Spleen (tissue), 13 donors: ENCODE measurements at places on chromosomes 1 and 21.

DNA sequence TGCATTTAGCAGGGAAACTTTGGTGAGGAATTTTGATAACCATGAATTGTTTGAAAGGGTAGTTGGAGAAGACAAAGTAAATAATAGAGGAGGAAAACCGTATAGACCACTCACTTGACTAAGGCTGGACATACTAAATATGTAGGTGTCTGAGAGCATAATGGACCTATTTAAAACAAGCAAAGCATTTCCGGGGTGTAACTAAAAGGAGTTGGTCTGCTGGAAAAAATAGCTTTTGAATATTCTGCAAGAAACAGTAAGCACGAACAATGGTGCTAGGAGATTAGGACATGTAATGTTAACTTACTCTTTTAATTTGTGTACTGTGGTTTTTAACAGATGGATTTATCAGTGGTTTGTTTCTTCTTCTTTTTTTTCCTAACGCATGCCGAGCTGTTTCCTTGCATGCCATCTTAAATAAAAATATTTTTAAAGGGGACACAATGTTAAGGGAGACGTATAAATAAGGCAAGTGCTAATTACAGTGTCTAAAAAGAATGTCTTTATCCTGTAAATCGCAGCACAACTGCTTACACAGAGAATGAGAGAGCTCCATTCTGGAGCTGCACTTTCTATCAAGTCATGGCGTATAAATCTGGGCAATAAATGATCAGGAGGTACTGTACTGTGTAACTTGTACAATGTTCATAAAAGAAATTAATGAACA, 492.1 kb downstream of the LMO4 start:
- no peak for DNase-seq

DNA sequence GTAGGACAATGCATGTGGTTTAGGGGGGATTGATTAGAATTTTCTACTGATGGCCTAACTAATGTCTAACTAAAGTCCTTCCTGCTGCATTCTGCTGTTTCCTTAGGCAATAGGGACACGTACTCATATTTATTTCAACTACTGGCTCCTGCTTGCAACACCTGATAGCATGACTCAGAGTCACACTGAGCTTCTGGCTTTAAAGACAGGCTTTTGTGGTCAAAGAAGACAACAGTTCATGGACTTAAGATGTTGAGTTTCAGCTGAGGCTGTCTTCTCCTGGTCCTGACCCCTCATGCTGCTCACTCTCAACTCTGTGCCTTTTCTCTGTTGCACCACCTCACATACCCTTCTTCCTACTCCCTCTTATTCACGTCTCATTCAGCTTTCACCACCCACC, 29.1 kb upstream of the TRABD2B start:
- DNase-seq = no peak

DNA sequence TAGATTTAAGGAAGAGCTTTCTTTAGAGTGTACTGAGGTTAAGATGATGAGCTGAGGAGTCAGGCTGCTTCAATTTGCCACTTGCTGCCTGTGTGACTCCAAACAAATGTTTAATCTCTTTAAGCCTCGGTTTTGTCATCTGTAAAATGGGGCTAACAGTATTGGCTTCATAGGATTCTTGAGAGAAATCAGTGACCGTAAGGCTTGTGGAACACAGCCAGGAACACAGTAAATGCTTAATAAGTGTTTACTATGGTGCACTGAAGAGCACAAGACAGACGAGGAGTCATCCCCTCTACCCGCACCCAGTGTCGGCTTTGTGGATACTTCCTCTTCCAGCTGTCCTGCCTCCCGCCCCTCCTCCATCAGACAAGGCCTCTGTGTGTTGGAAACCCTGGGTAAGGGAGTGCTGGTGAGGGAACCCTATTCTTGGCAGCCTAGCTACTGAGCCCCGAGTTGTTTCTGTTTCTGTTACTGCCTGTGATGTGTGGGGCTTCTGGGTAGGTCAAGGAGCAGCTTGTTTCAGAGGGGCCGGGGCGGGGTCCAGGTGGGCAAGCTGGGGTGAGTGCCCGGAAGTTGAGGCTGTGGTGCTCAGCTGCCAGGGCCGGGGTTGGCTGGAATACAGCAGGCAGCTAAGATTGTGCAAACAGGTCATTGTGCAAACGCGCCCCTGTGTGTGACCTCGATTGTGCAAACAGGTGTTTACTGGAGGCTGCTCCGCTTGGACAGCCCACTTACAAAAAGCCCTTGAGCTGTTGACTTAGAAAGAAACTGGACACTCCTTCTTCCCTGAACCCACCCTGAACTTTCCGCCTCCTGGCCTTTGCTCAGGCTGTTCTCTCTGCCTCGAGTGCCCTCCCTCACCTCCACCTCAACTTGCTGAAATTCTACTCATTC, 4.0 kb upstream of the CSF3R start:
- peak; percentile 92 for DNase-seq

DNA sequence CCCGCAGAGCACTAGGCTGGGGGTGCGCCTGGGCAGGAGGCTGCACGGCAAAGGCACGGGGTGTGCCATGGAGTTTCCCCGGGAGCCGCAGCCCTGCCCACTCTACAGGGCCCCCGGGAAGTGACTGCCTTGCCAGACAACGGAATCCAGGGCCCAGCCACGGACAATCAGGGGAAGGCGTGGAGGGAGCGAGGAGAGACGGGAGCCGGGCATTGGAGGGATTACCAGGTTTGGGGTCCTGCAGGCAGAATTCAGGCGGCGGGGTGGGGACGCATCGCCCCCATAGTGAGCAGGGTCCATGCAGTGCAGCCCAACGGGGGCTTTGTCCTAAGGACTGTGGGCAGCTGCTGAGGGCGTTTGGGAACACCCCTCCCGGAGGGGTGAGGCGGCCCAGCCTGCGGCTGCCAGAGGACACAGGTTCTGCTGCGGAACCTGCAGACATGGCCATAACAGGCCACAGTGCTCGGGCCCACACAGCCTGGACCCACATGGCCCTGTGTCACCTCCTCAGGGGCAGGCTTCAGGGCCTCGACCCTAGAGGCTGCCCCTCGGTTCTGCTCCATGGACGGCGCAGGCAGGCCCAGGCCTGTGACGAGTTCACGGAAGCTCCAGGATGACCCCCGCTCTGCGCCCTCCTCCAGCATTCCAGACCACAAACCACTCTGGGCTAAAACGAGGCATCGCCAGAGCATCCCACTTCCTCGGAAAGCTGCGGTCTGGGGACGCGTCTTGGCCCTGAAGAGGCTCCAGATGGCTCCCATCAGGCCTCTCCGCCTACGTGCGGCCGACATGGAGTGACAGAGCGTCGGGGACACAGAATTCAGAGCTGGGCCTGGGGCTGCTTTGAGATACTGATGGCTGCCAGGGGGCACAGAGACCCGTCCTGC, 54.5 kb downstream of the COL6A1 start:
- DNase-seq = no peak

GRCh38 chr1:13701271-13701640, 1.3 kb downstream of the PRDM2 start:
- DNase-seq = no peak

- no peak for DNase-seq
Observed at GRCh38 chr21:32570456-32570855, 14.9 kb downstream of the TCP10L start.

GRCh38 chr21:21045518-21045917, 47.3 kb downstream of the NCAM2 start:
- no peak for DNase-seq

- DNase-seq = no peak
Observed at GRCh38 chr1:42524330-42524729, 61.2 kb downstream of the CCDC30 start.

DNA sequence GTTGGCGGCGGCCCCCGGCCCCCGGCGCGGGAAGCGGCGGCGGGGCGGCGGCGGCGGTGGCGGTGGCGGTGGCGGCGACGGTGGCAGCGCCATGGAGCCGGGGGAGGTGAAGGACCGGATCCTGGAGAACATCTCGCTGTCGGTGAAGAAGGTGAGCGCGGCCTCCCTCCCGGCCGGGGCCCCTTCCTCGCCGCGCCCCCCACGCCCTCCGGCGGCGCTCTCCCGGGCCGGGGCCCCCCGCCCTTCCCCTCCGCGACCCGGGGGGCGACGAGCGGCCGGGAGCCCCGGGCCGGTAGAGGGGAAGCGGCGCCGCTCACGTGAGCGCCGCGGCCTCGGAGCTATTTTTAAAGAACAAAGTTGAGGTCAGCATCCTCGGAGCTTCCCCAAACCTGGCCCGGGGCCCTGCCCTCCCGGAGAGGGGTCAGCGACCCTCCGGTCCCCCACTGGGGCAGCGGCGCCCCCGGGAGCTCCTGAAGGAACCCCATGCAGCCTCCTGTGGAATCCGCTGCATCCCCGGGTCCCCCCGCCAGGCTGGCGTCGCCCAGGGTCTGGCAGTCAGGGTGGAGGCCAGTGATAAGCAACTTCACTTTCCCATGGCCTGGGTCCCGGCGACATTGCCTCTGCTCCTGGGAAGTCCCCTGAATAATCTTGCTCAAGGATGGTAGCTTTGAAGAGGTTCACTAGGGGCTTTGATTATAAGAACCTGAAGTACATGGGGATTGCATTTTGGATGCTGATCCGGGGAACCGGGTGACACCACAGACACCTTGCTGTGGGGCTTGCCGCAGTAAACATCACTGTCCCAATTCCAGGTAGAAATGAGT, 560 bp downstream of the PLEKHM2 start:
- DNase-seq = peak; percentile 89

DNA sequence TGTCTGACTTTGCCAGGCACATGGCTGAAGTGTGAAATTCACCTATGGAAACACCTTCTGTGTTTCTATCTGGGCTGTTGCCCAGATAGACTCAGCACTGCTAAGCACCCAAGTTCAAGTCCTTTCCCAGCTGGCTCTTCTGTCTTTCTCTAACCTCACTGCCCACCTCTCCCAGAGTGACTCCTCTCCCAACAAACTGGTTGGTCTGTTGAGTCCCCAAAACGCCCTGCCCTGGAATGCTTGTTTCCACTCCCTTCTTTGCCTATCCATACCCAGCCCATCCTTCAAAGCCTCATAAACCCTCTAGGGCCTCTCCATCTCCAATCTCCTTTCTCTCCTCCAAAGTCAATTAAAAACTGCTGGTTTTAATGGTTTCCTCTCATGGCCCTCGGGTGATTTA, 15.6 kb downstream of the PLXNA2 start:
- no peak for DNase-seq

DNA sequence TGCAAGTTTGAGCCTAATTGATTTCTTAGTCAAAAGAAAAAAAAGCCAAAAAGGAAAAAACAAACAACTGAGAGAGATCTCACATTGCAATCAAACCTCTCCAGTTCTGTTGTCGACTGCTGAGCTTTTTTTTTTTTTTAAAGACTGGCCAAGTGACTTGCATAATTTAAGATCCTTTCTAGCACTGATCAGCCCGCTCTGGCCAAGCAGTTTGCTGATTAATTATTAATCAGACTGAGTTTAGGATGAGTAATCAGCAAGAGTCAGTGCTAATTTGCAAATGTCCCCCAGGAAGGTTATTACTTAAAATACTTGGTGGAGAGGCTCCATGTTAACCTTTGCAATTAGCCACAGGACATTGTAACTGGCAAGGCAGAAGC, 39.3 kb downstream of the HMGB4 start:
- DNase-seq = no peak

- DNase-seq = no peak
Observed at GRCh38 chr1:222924136-222924706, 109.4 kb downstream of the DISP1 start.

GRCh38 chr1:91537281-91537986, 36.8 kb downstream of the CDC7 start:
- DNase-seq = no peak

- DNase-seq = peak; percentile 87
Observed at GRCh38 chr1:236156512-236157208, 14.3 kb downstream of the GPR137B start.

GRCh38 chr1:61184714-61185106, 102.3 kb downstream of the NFIA start:
- DNase-seq = no peak

- DNase-seq = no peak
Observed at GRCh38 chr1:63721531-63722189, 52.2 kb upstream of the ROR1 start.

- no peak for DNase-seq
Observed at GRCh38 chr1:23592209-23592892, 33.0 kb upstream of the ID3 start.

DNA sequence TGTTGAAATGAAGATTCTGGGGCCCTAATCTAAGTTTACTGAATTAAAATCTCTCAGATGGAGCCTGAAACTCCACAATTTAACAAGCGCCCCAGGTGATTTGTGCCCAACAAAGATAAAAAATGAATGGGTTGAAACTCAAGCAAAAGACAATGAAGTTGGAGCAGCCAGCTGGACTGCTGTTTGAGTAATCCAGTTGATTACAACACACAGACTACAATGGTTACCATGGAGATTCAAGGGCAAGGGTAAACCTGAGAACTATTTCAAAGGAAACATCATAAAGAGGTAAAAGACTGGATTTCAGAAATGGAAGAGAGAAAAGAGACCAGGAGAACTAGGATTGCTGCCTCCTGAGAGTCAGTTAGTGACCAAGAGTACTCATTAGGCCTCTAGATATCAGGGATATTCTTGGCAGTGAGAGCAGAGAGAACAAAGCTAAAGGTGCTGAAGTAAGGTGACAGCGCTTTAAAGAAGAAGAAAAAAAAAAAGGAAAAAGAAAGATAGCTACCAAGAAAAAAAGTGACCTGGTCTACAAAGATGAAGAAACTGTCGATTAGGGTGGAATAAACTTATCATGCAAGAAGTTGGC, 44.5 kb downstream of the LRRC53 start:
- no peak for DNase-seq

DNA sequence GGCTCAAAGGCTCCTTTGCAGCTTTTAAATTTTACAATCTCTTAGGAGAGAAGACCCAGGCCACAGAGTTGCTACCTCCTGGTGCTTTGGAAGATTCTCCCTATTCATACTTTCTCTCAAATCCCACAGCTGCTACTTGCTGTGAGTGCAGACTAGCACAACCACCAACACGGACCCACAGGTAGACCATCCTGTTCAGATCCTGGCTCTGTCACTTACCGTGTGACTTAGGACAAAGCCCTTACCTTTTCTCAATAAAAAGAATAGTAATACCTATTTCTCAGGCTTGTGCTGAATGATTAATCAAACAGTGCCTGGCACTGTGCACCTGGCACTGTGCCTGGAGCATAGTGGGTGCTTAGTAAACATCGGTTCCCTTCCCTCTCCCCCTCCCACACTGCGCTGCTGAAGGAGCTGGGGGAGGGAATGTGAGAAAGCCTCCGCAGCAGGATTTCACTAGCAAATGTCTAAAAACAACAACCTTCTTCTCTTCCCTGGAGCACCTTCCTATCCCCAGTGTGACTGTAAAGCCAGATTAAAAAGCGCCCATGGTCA, 81.7 kb downstream of the PGM1 start:
- DNase-seq = no peak
